ENCODE measurements at places on chromosomes 16 and 17.

- DNase-seq, result no peak
Measured at GRCh38 chr17:13047011-13047606, 29.3 kb upstream of the ELAC2 start.

DNA sequence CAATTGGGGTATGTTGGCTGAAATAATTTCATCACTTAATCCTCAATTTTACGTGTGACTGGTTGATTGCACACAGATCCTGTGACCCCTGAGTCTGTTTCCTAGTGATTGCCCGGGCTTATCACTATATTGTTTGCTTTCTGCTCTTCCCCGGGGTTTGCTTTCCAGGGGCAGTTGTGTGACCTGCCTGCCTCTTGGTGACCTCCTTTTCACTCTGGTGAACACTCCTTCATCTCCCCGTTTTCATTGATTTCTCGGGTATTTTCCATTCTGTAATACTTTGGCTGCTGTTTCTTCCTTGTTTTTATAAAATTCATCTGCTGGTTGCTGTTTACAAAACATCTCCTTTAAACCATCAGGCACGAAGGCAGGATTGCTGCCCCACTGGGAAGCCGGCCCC, 36.0 kb downstream of the NTN1 start:
- DNase-seq, result no peak

DNA sequence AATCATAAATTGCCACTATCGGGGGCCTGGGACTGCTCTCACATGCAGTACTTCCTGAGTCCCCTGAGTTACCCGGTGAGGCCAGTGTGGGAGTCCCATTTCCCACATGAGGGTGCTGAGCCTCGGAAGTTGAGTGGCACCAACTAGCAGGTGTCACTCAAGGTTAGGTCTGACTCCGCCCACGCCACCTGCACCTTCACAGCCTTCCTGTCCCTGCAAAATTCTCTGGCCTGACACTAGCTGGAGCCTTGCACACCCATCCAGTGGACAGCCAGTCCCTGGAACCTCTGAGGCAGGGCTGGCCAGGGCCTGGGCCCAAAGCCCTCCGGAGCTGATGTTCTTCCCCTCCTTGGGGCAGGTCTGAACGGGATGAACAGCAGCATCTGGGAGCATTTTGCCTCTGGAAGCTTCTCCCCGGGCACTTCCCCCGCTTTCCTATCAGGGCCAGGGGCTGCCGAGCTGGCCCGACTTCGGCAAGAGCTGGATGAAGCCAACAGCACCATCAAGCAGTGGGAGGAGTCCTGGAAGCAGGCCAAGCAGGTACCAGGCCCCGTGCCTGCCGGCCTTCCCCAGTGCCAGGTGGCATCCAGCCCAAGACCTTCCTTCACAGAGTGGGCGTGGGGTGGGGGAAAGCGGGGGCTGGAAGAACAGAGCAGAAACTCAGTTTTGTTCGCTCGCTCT, 21.9 kb downstream of the UNC13D start:
- DNase-seq, result no peak

DNA sequence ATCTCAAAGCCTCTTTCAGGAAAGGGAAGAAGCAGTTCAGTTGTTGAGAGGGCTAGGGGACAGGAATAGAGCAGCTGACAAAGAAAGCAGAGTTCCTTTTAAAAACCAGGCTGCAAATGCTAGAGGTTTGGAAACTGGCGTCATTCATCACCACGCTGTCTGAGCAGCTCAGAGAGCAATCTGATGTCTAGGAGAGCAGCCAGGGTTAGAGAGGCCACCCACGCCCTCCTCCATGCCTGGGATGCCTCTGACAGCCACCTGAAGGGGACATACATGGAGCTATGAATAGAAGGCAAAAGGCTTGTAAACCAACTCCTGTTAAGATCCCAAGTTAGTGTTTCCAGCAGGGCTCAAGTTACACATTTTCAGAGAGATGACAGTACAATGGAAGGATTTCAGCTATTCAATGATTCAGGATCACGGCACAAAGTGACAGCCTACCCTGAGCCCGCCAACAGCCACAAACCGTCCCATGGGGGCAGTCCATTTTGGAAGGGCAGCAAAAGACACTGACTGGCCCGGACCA, 12.4 kb downstream of the RAB5C start:
- DNase-seq, result no peak

DNA sequence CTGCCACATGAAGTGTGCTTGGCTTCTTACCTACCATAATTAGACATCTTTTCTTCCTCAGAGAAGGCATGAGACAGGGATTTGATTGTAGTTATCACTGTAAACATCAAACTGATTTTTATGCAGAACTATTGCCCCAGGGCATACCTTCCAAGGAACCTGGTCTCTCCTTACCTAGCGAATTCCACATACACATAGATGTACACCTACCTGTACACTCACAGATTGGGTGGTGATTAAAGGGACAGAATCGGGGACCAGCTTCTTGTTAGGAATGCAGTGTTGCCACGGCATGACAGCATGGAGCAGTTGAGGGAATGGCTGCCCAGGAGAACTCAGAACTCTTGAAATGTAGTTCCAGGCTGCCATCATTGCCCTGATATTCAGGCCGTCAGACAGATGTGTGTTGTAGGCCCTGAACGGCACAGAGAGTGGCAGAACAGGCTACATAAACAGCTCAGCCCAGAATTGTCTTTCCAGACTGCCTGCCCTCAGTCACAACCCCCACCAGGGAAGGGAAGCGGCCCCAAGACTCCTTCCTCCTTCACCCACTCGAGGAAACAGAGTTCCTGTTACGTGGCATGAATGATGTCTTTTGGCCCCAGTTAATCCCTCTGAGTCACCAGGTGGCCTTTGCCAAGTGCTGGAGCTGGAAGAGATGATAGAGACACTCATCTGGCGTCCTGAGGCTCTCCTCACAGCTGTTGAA, 17.8 kb upstream of the NAGLU start:
- DNase-seq, result peak; percentile 98

GRCh38 chr16:65016754-65017153, 105.1 kb downstream of the CDH11 start:
- DNase-seq, result no peak

- DNase-seq, result no peak
Measured at GRCh38 chr16:17252701-17253100, 218.1 kb downstream of the XYLT1 start.

DNA sequence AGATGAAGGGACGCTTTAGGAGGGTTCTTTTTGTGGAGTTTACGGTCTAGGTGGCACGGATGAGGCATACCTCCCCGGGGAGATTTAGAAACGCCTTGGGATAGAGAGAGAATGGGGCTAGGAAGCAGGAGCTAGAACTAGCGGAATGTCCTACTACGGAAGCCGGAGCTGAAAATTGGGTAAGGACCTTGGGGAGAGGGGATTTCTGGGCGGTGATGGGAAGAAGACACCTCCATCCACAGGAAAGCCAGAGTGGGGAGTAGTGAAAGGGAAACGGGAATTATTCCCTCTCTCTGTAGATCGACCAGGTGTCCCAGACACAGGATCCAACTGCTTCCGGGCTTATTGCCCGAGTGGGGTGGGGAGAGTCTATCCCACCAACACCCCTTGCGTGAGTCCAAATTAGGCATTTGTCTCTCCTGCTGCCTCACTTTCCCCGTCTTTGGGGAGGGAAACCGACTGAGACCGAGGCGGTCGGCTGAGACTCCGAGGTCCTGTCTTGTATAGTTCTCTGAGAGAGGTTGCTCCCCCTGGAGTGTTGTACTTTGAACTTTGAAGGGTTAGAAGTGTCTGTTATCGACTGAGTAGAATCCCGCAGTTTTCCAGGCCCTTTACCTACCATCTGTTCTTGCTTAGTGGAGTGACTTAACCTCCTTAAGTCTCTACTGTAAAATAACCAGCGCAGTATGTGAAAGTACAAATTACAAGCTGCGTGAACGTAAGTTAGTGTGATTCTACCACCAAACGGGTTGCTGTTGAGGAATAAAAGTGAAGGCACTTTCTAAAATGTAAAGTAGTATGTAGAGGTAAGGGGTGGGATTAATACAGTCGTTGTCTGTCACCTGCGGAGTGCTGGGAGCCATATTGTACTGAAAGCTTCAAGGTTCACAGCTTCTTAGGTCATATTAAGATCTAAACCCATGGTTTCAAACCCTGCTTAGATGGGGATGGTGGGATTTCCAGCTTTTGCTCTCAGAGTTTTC, 1.0 kb downstream of the RSPRY1 start:
- peak; percentile 23 for DNase-seq

DNA sequence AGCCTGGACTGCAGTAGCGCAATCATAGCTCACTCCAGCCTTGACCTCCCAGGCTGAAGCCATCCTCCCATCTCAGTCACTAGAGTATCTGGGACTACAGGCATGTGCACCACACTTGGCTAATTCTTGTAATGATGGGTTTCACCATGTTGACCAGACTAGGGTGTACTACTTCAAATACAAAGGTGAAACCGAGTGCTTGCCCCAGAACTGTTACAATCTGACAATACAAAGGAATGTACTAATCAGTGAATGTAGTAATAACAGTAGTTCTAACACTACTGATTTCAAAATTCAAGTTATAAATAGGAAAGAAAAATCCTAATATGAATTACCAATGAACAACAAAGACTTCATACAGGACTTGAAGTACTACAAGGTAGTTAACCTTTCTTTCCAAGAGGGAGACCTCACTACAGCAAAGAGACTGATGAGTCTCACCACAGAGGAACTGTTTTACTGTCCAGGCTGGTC, 24.4 kb downstream of the CRK start:
- DNase-seq, result no peak

- DNase-seq, result no peak
Measured at GRCh38 chr16:30750201-30750600, 2.0 kb downstream of the PHKG2 start.

DNA sequence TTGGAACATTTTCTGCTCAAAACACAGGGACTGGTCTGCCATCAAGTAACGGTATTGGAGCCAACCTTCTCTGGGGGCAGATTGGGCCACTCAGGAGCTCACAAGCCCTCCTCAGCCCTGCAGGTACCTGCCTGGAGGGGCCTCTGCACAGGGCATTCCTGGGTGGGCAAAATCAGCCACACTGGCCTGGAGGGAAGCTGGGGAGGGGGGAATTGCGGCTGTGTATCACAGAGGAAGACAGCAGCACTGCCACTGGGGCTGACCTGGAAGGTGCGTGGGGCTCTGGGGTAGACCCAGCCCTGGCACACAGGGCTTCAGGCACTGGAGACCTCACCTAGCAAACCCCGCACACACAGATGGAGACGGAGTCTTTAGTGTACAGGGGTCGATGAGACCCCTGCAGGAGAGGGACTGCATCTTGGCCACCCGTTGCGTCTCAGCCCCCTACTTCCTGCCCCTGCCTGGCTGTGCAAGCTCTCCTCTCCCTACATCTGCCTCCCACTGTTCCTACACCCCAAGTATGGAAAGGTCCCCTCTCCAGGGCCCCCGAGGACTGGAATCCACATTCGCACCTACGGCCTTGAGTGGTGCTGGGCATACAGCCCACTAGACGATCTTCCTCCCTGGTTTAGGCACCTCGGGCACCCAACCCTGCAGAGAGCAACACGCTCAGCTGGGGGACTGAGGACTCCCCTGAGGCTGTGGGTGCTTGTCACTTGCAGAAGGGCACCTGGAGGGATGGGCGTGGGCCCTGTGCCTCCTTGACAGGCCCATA, 7.1 kb upstream of the SRRM2 start:
- no peak for DNase-seq

DNA sequence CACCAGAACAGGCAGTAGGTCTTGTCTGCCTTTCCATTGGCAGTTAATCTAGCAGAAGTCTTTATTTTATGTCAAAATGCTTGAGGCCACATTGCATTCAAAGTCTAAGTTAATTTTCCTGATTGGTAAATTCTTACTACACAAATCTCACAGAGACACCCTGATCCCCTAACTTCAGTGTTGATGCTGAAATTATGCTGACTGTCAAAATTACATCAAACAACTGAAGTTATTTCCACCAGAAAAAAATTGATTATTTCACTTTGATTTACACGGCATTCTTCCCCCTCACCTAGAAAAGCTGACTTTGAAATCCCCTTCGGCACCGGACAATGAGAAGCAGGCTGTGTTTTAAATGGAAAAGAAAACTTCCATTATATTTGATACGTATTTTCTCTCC, 99.1 kb downstream of the MAF start:
- DNase-seq, result no peak

GRCh38 chr16:74725651-74726455, 25.2 kb upstream of the MLKL start:
- DNase-seq, result no peak

DNA sequence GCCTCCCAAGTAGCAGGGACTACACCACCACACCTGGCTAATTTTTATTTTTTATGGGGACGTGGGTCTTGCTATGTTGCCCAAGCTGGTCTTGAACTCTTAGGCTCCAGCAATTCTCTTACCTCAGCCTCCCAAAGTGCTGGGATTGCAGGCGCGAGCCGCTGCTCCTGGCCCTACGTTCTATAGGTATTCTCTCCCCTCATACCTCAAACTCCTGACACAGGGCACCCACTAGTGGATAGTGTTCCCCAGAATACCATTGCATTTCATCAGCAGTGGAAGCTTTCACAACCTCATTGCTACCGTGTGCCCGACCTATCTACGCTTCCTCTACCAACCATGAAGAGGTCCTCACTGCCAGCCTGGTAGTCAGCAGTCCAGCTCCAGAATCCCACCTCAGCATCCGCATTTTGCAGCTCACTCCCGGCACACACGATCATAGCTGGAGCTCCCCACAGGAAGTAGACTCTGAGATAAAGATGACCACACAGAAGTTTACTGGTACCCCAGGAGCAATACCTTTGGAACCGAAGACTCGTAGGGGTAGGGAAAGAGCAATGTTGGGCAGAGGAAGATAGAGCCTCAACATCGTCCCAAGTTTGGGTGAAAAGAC, 9.3 kb downstream of the CTRB2 start:
- peak; percentile 36 for DNase-seq

GRCh38 chr17:4573669-4574068, 10.7 kb upstream of the SMTNL2 start:
- DNase-seq, result no peak

DNA sequence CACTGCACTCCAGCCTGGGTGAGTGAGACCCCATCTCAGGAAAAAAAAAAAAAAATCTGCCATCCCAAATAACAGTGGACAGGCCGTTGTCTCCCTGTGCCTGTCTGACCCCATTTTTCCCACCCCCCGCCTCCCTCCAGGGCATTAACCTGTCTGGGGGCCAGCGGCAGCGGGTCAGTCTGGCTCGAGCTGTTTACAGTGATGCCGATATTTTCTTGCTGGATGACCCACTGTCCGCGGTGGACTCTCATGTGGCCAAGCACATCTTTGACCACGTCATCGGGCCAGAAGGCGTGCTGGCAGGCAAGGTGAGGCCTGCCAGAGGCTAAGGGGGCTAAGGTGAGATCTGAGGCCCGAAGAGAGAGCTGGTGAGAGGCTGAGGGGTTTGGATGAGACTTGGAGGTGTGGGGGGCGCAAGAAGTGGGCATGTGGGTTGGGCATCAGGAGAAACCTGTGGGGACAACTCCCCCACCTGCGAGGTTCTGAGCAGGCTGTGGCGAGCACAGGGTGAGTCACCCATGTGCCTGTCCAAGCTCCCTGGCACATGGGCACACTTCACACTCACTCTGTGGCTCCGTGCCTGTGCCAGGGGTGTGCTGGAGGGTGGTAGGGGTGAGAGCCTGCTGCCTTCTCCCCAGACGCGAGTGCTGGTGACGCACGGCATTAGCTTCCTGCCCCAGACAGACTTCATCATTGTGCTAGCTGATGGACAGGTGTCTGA, 34.7 kb downstream of the ANKRD40 start:
- DNase-seq, result no peak
